Fibroblast of skin of right biceps (primary cell): ENCODE measurements at places on chromosomes 11 and 22.

GRCh38 chr22:35446365-35446764 is 46.4 kb downstream of the MCM5 start:
- DNase-seq = peak; percentile 83

- peak; percentile 33 for DNase-seq
Observed at GRCh38 chr11:69799582-69799981, 19.6 kb downstream of the FGF3 start.

- DNase-seq = no peak
Observed at GRCh38 chr11:119370486-119371046, 10.9 kb downstream of the USP2 start.

DNA sequence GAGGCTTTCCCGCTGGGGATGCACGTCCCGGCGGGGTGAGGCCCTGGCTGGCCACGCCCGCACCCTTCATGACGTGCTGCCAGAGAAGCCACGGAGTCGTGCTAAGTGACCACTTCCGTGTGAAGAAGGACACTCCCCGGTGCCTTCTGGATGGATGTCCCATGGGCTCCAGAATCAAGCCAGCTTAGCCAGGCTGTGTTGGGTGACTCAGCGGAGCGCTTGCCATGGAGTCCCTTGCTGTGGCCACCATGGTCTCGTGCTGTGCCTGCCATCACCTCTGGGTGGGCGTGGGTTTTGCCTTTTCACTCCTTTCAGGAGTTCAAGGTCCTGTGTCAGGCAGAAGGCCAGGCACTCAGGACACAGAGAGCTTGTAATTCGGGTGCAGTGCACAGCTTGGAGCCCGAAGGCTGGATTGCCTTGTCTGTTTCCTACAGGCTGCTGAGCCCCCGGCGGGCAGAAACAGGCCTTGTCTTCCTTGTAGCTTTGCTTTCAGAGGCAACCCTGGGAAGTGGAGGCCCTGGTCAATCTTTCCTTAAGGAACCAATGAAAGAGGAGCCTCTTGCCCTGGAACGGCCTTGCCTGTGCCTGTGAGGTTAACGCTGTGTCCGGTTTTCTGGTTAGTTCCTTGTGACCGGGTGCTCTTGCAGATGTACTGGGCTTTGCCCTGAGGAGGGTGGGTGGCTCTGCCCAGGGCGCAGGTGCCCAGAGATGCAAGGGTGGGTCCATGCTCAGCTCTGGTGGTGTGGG is 268.6 kb downstream of the TBC1D22A start:
- DNase-seq = peak; percentile 51

GRCh38 chr11:28659716-28660348 is 551.6 kb downstream of the METTL15 start:
- peak; percentile 28 for DNase-seq

DNA sequence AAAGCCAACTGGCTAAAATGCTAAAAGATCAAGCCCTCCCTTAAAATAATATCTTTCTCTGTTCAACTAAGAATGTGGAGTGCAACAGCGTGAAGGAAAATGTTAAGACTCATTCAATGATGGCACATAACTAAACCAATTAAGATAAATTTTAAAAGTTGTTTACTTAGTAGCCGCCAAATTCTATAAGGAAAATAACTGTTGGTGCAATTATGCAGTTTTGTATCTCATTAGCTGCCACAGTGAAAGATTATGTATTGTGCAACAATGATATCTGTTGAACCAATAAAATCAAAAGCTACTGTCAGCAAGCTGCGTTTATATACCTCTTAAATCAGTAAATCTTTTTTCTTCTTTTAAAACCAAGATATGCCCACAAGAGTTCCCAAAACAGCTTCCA is 55.5 kb downstream of the SIK3 start:
- DNase-seq = no peak

DNA sequence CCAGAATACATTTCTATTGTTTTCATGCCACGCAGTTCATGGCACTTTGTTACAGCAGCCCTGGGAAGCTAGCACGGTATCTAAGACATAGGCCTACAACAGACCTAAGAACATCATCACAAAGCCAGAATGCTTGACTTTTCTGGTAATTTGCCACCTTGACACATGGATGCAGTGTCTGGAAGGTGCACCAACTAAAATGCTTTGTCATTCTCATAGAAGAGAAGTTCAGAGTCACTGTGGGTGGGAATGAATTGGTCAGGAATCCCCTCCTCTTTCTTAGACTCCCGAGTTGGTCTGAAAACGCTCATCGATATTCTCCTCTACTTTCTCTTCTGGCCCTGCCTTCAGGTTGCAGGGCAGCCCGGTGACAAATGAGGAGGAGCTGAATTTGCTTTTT is 121.5 kb downstream of the COMMD9 start:
- DNase-seq = no peak

- DNase-seq = no peak
Observed at GRCh38 chr22:49922926-49923325, 4.5 kb downstream of the CRELD2 start.

- no peak for DNase-seq
Observed at GRCh38 chr11:87437133-87437843, 399.6 kb downstream of the TMEM135 start.

DNA sequence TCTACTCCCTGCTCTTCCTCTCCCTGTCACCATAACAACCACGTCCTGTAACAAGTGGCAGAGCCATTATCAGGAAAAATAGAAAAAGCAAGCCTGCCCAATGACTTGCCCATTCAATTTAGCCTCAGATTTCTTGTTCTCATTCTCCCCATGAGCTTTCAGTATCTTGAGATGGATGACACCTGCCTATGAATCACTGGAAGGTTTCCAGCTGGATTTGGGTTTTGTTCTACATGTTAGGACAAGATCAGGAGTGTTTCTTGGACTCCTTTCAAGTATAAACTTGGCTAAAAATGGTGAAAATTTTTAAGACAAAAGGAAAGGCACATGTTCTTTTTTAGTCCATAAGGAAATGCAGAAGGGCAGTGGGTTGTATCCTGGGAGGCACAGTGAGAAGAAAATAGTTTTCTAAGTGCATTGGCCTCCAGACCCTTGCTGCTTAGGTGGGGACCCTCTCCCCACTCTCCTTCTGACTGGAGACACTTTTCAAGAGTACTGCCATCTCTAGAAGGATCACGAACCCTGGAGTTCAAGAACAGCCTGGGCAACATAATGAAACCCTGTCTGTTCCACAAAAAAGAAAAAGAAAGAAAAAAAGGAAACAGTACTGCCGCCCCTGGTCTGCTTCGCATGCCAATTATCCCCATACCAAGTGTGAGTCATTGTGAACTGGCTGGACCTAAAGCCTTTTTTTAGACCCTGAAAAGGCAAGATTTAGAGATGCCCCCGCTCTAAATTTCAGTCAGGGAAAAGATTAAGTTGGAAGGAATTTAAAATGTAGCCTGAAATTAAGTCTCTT is 51.0 kb downstream of the MTNR1B start:
- DNase-seq = peak; percentile 66

- no peak for DNase-seq
Observed at GRCh38 chr22:38570779-38571364, 889 bp upstream of the DMC1 start.

- peak; percentile 37 for DNase-seq
Observed at GRCh38 chr11:6443269-6444003, 2.6 kb upstream of the HPX start.

DNA sequence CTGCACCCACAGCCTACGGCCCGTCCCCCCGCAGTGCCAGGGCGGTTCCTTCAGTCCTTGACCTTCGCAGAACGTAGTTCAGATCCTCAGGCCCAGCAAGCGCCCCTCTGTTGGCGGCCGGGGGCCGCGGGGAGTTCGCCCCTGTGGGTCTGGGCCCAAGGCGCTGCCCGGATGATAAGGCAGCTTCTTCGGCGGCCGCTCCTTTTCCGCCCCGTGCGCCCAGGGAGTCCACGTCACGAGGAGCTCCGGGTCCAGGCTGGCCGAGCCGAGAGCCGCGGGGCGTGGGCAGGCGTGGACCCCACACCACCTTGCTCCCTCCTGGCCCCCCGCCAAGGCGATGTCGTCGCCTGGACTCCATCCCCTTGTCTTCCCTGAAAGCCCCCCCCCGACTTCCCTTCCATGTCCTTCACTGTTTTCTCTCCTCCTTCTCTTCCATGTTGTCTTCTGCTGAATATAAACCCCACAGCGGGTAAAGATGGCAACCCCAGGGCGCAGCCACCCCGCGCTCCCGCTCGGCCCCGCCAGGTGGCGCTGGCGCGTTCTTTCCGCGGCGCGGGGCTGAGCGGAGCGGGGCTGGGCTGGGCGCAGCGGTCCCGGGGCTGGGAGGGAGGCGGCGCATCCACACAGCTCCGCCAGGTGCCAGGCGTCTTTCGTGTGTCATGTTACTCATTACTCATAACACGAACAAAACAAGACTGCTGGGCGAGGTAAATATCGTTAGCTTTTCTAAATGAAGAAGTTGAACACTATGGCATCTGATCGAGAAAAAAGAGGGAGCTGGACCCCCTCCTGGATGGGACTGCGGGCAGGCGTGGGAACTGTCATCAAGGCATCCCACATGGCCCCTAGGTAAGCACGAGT is 321.0 kb downstream of the NTM start:
- peak; percentile 53 for DNase-seq

GRCh38 chr11:41053894-41054293 is 405.6 kb downstream of the LRRC4C start:
- peak; percentile 46 for DNase-seq

DNA sequence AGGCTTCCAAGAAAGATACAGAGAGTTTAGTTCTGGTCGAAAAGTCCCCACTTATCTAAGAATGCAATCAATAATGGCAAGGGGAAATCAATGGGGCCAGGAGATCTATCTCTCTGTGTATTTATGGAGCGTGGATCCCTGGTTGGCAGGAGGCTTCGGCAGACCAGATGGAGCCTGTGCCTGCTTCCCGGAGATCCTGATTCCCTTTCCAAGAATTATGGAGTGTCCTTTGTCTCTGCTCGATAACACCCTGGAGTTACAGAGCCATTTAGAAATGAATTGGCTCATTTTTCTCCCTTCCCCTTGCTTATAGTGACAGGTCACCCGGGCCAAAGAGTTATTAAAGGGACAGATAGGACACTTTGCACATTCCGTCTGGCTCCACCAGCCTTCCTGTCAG is 92.4 kb downstream of the ISX start:
- no peak for DNase-seq

- DNase-seq = peak; percentile 27
Observed at GRCh38 chr11:44136176-44136945, 40.9 kb downstream of the EXT2 start.

DNA sequence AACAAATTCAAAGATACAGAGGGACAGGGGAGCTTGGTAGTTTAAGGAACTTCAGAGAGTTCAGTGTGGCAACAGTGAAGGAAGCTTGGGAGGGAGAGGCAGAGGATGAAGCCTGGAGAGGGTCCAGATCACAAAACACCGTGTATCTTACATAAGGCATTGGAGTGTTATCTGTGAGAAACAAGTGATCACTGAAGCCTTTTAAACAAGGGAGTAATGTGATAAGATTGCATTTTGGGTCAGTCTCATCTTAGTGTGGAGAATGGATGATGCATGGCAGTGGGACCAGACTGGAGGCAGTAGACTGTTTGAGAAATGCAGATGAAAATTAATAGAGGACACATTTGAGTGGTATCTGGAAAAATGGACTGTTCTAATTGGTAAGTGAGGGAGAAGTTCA is 79.4 kb downstream of the EXT2 start:
- no peak for DNase-seq

GRCh38 chr22:41998361-41999261 is at the start of gene WBP2NL:
Gene WBP2NL, plus strand, starts transcription at chr22:41998788. Its CDS starts 31 bp downstream, at chr22:41998819.
- peak; percentile 85 for DNase-seq

DNA sequence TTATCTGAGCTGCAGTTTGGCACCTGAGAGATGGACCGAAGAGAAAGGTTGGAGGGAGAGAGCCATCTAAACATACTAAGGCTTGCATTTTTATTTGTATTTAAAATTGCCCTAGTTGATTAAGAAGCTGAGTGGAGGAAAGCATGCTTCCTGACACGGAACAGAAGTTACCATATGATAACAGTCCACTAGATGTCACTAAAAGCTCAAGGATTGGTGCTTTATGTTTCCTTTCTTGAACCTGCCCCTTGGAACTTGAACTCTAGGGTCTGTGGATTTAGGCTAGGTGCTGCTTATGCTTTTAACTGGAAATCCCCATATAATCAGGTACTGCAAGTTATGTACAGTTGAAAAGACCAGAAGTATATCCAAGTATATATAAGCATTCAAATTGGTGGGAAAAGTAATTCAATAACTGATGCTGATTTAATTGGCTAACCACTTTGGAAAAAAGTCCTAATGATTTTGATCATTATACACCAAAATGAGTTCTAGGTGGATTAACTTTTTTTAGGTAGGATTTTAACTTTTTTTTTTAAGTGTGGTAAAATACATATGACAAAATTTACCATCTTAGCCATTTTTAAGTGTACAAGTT is 9.5 kb downstream of the RBMXL2 start:
- peak; percentile 38 for DNase-seq

GRCh38 chr11:130782361-130783222 is 133.7 kb downstream of the SNX19 start:
- peak; percentile 79 for DNase-seq

DNA sequence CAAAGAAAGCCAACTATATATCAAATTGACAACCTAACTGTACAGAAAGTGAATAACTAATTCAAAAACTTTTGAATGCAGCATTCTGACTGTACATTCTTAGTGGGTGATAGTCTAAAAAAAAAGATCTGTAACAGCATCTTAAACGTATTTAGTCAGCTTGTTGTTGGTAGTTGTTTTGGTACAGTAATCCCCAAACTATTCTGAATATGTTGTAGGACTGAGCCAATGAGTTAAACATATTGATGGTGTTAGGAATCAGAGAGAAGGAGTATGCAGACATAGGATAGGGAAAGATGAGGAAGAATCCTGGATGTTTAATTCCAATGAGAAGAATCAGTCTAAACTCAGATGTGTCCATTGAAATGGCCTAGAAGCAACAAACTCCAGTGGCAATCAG is 41.9 kb upstream of the KIRREL3 start:
- DNase-seq = peak; percentile 87

GRCh38 chr11:134665571-134666270 is 253.7 kb upstream of the B3GAT1 start:
- DNase-seq = no peak

DNA sequence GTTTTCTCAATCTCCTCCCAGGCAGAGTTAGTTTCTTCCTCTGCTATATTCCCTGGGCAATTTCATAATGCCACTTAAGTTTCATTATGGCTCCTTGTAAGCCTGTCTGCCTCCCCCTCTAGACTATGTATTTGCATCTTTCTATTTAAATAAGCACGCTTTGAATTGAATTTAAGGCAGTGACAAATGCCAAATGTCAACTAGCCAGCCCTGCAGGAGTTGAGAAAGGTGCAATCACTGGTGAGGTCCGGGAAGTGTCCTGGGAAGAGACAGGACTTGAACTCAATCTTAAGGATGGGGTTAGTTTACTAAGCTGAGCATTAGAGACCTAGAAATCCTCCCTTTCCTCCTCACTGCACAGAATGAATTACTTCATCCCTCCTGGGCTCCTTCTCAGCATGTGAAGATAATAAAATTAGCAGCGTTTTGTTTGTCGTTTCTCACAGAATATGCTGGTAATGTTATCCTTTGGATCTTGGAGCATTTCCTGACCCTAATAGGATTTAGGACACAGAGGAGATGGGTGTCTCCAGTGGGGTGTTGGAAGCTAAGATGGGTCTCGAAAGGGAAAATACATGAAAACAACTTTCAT is 1.6 kb downstream of the TCP11L1 start:
- no peak for DNase-seq
